Stimulated activated CD8-positive, alpha-beta memory T cell treated with anti-CD3 and anti-CD28 coated beads, Interleukin-7, amount 100 ng/mL, for 1 hour (primary cell): ENCODE measurements at places on chromosomes 2 and 18.

GRCh38 chr2:104673225-104673624 lies 180.7 kb upstream of the POU3F3 start:
- no peak for DNase-seq

DNA sequence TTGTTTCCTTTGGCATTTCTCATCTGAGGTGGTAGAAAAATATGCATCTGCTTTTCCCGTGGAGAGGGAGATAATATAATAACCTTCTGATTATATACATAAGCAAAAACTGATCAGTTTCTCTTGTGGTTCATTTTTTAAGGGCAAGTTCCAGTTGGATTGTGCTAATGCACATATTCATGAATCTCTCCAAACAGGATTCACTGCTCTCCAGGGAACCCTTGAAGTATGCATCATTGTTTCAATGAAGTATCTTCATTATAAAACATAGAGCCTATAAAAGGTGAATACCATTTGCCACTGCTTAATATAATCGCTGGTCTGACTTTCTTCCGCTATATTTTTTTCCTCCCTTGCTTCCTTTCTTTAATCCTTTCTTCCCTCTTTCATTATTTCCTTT lies 384.7 kb downstream of the FIGN start:
- DNase-seq: no peak

- DNase-seq: no peak
These were observed 168.7 kb upstream of the FN1 start for GRCh38 chr2:215604606-215605005.

DNA sequence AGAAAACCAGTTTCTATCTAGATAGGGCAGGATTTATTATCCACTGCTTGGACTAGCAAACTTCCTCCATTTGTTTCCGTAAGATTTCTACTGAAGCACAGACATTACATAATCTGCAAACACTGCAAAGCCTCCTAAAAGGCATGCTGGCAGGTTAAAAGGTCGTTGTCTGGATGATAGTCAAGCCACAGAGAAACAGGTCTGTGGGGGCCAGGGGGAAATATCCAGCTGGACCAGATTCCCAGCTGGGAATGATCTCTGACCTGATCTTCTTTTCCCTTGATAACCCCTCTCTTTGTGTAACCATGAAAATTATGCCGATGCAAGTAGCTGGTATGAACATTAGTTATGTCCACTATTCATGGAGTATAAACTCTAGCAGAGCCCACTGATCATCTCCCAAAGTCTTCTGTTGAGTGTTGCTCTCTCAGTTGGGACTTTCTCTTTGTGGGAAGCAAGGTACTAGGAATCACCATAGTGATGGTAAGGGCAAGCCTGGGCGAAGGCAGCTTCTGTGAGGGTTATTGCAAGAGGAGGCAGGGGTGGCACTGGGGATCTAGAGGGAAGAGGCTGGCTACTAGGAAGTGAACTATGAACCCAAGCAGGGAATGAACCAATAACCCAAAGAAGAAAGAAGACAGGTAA lies 61.3 kb downstream of the GDF7 start:
- no peak for DNase-seq

DNA sequence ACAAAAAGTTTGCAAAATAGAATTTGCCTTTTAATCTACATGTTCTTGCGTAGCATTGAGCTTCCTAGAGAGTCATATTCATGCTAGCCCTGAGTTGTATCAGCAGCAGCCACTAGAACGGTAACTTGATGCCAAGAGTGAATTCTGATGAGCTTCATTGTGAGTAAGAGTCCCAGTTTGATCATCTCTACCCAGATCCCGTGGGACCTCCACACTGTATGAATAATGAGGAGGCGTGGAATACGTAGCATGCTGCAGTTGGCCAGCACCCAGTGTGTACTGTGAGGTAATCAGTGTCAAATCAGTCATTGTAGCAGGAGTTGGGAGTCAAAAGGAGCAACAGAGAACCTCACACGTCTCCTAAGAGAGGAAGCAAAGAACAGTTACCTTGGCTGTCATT lies 197.9 kb downstream of the NEDD4L start:
- no peak for DNase-seq
